Brain microvascular endothelial cell (primary cell): ENCODE measurements at places on chromosomes 1 and 21.

DNA sequence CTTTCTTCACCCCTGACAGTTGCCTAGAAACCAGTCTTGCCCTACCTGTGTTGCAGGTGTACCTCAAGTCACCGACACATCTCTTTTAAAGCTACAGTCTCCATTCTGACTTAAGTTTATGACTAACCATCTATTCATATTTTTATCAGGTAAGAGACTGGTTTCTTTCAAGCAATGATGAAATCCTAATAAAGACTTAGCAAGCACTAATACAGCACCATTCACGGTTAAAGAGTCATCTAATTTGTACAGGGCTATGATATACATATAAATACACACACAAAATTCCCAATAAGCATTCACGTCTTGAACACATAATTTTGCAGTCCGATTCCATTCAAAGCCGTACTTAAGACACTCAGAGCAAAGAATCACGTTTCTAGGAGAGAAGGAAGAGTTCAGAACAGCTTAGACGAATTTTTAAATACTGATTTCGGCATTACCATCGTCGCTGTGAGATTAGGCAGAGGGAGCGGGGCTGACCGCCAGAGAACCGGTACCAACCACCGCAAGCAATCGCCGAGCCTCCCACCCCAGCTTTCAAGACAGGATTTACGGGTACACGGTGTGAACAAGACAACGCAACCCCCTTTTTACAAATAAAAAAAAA, 943 bp downstream of the ERRFI1 start:
- DNase-seq: peak; percentile 59

DNA sequence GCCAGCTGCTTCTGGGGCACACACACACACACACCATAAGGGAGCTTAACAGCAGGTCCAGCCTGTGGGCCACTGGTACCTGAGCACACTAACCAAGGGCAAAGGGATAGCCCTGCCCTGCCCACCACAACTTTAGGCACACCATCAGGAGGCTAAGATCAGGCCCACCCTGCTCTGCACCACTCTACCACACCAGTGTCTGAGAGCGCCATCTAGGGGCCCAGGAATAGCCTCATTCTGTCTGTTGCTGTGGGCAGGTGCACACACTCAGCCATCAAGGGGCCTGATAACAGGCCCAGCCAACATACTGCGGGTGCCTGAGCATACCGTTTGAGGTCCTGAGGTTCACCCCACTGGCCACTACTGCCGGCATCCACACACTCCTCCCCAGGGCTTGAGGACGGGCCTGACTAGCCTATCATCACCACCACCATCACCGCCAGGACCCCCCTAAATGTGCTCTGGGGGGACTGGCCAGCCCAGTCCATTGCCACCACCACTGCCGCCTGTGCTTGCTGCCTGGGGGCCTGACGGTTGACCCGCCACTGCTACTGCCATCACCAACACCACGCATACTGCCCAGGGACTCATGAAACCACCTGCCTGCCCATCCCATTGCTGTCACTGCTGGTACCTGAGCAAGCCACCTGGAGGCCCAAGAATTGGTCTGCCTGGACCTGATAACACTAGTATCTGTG, 31.3 kb downstream of the NSL1 start:
- DNase-seq: no peak

DNA sequence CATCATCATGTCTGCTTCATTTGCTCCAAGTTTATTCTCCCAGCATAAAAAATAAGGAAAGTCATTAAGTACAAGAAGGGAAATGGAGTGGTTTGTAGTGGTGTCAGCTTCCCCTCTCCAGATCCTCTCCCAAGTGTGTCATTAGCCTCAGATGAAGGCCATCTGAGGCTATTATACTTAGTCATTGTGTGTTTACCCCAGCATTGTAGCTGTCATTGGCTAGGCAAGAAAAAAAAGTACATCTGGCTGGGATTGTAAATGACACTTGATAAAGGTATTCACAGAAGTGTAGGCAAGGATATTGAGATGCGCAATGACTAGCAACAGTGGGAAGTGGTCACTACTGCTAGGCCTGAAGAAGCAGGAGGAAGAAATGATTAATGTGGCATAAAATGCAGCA, 316.9 kb upstream of the SGIP1 start:
- no peak for DNase-seq

- no peak for DNase-seq
Observed at GRCh38 chr1:169100208-169100607, 6.3 kb upstream of the ATP1B1 start.

GRCh38 chr21:29953072-29953471, 13.3 kb upstream of the GRIK1 start:
- no peak for DNase-seq

- no peak for DNase-seq
Observed at GRCh38 chr21:43352568-43353281, 74.2 kb downstream of the SIK1 start.

DNA sequence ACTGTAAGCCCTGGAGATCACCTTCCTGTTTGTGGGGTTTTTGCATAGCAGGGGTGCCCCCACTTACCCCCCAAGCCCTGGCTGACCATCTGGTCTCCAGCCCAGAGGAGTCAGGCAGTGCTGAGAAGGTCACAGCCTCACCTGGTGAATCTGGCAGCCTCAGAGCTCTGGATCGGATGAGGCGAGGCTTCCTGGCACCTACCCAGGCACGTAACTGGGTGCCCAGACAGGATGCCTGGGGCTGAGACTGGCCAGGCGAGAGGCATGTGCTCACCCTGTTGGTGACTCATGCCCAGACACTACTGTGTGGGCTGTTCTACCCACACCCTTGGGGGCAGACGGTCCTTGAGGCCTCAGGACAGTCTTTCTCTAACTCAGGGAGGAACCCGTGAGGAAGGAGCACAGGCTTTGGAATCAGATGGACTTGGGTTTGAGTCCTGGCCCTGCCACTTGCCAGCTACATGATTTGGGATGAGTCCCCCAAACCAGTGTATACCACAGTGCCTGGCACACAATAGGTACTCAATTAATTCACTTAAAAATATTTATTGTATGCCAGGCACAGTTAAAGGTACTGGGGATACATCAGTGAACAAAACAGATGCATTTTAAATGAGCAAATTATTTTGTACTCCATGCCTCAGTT, 15.1 kb upstream of the PADI3 start:
- peak; percentile 64 for DNase-seq

GRCh38 chr1:104403883-104404282, 654.2 kb downstream of the AMY1C start:
- DNase-seq: no peak

DNA sequence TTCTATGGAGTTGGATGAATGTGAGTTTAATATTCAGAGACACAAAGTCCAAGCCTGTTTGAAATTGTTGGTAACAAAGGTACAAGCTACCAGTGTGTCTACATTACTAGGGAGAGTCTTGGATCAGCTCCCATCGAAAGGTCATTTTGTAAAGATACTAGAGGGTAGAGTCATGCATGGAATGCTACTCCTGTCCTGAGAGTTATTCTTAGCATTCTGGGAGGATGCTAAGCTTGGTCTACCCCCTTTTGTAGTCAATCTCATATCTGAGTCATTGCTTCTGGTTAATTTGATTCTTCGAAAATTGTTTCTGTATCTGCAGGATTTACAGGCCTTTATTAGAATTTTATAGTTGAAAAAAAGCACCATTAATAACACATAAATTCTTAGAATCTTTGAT, 240.2 kb downstream of the ST6GALNAC3 start:
- DNase-seq: no peak

DNA sequence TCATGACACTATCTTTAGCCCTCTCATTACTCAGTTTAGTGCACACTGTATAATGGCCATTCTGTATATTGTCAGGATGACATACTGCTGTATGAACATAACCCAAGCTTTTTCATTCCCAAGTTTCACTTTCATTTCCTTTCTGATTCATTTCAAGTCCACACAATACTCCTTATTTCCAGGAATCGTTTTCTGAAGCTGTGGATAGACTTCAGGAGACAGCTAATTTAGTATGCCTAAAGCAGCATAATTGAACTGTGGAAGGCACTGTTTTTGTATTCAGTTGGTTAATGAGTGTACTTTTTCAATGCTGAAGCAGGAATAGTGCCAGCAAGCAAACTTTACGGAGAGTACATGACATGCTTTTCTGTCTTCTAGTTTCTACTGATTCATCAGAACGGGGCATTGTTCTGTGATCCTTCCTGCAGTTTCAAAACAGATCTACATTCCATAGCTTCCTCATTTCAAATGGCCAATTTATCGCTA, 578.5 kb upstream of the ZP4 start:
- DNase-seq: peak; percentile 36

GRCh38 chr1:226738995-226739695, at the start of gene ITPKB:
TSS of gene ITPKB (minus strand) at chr1:226739282. CDS start at chr1:226737458, 1,824 bp downstream.
- DNase-seq: peak; percentile 24
